ENCODE measurements at places on chromosomes 5 and 9.

DNA sequence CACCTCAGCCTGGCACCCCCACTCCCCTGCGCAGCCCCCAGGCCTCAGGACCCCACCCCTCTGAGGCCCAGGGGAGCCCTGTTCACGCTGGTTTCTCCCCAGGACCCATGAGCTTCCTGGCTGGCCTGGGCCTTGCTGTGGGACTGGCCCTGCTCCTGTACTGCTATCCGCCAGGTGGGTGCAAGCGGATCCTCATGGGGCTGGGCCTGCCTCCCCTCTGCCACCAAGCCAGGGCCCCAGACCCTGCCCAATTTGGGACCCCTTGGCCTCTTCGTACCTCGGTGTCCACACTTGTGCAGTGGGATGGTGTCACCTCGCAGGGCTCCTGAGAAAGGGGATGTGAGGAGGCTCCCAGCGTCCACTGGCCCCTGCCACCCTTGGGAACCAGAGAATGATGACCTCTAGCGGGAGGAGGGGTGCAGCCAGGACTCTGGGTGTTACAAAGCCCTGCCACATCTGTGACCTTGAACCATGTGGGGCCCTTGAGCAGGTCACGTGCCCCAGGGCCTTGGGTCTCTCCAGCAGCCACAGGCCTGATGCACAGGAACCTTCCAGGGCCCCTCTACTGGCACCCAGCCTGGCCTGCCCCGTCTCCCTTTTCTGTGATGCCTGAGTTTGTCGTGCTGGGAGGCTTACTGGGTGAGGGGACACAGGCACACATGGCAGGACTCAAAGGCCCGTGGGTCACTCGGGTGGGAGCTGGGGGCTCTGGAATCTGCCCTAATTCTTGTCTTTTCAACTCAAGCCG is 16.3 kb downstream of the CARD19 start:
- no peak for DNase-seq

DNA sequence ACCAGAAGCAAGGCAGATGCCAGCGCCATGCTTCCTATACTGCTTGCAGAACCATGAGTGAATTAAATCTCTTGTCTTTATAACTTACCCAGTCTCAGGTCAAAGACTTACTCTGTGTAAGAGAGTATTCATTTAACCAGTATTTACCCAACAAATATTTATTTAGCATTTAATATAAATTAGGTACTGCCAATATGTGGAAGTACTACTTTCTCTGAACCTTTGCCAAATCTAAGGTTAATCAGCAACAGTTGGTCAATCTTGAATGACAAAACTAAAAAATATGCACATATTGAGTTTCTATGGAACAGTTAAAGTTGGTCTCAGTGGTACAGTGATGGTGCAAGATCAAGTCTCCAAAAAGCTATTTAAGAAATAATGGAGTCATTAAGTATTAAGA is 155.9 kb upstream of the CCNG1 start:
- DNase-seq = no peak

- DNase-seq = no peak
Measured at GRCh38 chr5:33808699-33809098, 83.1 kb downstream of the ADAMTS12 start.

- peak; percentile 66 for DNase-seq
Measured at GRCh38 chr5:178279723-178280438, 47.3 kb upstream of the PHYKPL start.

- DNase-seq = no peak
Measured at GRCh38 chr5:135444881-135445280, 2.3 kb downstream of the DCANP1 start.

DNA sequence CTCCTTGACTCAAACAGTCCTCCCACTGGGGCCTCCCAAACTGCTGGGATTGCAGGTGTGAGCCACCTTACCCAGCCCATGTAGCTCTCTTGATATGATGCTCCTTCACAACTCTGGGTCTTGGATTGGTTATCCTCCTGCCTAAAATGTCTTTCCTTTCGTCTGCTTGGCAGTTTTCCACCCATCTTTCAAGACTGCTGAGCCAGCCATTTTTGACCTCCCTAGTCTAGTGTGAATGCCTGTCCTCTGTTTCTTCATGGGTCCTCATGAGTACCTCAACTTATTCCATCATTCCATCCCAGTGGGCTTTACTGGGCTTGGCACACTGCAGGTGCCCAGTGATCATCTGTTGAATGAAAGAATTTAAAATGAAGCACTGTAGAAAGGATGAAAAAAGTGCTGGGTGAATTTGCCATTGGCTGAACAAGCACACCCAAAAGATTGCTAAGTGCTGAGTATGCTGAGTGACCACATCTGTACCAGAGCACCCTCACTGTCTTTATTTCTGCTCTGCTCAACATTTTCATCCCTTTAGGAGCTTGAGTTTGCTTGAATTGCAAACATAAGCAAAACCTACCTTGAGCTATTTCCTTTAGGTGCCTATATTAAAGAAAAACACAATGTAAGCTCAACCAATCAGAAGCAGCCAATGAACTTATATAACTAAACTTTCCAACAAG is 84.8 kb upstream of the FAM169A start:
- no peak for DNase-seq

- peak; percentile 85 for DNase-seq
Measured at GRCh38 chr5:145825751-145826180, 9.4 kb downstream of the PRELID2 start.

DNA sequence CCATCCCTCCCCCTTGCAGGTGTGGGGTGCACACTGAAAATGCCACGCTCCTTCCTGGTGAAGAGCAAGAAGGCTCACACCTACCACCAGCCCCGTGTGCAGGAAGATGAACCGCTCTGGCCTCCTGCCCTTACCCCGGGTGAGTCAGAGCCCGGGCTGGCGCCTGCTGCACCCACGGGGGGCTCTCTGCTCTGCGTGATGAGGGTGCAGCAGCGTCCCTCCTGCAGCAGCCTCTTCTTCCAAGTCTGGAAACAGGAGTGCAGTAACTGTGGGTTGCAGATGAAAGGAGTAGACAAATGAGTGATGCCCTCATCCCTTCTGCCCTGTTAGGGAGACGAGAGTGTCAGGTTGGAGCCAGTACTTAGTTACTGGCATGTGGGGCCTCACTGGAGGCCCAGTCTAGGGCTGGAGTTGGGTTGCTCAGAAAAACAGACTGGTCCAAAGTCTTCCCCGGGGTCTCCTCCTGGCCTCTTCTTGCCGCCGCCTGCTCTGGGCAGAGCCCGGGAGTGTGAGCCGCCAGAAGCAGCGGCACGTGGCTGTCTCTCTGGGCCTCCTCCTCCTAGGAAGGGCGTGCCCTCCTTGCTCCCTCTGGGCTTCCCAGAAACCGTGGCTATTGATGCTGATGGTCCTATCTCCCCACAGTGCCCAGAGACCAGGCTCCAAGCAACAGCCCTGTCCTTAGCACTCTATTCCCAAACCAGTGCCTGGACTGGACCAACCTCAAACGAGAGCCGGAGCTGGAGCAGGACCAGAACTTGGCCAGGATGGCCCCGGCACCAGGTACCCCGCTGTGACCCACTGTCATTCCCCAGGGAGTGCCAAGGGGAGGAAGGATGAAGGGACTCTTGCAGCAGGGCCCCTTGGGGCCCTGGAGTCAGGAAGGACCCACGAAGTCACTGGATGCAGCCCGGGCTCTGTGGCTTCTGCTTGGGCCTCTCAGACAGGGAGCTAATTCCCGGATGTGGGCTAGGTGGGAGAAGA is 8.4 kb downstream of the GFI1B start:
- DNase-seq = peak; percentile 3

DNA sequence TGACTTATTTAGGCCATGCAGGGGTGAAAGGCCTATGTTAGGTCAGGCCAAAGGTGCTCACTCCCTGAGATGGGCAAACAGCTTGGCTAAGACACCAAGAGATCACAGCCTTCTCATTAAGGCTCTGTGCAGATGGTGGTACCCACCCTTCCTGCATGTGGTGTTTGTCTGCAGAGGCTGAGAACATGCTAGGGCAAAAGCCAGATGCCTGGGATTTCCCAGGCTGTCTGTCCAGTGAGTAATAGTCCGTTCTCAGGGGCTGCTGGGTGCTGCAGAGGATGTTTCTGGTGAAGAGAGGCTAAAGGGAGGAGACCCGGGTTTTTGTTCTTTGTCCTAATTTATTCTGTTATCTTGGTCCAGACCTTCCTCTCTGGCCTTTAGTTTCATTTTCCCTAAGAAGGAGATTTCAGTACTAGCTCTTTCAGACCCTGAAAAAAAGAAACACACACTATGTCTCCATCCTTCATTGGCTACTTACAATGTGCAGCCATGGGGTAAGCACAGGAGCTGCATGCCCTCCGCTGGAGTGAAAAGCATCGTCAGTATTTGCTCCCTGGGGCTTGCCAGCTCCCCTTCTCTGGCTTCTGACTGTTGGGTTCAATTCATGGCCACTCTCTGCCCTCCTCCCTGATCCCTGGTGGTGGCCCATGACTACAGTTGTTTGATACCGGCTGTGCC is 23.4 kb upstream of the GLRA1 start:
- no peak for DNase-seq

DNA sequence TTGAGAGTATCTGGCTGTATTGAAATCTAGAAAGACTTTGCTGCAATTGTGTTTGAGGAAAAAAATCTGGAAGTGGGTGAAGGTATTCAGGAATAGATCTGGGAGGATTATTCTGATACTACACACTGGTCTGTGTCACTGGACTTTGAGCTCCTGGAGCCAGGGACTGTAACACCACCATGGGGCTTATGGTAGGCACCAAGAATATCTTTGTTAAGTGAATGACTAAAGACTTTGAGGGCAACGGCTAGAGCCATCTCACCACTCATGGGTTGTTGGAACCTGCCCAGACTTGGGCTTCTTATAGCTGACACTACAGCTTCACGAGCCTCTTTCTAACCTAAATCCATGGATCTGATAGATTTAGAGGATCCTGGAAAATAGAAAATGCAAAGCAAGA is 10.2 kb downstream of the NFX1 start:
- DNase-seq = no peak

- no peak for DNase-seq
Measured at GRCh38 chr9:105908069-105908468, 213.7 kb downstream of the TMEM38B start.

GRCh38 chr9:93679536-93680442 is 103.4 kb downstream of the PHF2 start:
- no peak for DNase-seq

DNA sequence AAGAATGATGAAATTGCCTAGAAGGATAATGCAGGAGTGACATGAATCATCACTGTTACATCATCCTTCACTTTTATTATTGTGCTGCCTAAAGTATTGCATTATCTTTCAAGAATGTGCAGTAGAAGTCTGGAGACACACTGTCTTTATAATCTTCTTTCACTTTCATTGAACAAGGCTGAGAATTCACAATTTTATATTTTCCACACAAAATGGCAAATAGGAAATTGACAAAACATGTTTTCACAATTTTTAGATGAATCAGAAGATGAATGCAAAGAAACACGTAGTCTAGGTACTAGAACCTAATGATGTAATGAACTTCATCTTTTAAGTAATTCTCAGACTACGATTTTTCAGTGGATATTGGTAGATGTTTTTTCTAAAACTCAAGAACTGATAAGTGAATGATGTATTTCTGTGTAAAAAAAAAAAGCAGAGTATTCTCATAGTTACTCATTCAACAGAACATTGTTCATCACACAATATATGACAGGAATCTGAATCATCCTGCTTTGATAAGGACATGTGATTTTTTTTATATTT is 131.5 kb upstream of the GRHPR start:
- DNase-seq = peak; percentile 91

DNA sequence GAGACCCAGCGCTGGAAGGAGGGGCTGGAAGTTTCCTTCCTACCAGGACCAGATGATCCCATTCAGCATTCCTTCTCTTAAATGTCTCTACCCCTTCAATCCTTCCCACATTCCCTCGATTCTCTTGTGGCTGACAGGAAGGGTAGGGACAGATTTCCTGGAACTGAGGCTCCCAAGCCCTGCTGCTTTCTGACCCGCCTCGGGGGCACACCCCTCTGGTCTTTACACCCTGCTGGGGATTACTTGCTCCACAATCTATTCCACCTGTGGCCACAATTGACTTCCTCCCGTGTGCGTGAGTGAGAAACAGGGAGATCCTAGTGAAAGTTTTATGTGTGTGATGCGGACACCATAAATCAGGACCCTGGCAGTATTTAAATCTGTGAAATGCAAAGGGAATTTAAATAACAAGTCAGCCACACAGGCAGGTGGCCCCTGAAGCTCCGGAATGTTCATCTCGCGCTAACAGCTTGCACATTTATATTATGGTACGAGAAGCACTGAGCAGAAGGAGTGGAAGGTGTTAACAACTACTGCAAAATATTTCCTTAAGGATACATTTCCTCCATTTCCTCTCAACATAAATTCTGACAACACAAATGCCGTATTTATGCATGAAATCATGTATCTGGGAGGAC is 237.5 kb downstream of the SLIT3 start:
- no peak for DNase-seq
